ENCODE measurements at places on chromosomes 6 and 20.

- DNase-seq: no peak
Measured at GRCh38 chr20:19511931-19512330, 246.1 kb upstream of the RIN2 start.

DNA sequence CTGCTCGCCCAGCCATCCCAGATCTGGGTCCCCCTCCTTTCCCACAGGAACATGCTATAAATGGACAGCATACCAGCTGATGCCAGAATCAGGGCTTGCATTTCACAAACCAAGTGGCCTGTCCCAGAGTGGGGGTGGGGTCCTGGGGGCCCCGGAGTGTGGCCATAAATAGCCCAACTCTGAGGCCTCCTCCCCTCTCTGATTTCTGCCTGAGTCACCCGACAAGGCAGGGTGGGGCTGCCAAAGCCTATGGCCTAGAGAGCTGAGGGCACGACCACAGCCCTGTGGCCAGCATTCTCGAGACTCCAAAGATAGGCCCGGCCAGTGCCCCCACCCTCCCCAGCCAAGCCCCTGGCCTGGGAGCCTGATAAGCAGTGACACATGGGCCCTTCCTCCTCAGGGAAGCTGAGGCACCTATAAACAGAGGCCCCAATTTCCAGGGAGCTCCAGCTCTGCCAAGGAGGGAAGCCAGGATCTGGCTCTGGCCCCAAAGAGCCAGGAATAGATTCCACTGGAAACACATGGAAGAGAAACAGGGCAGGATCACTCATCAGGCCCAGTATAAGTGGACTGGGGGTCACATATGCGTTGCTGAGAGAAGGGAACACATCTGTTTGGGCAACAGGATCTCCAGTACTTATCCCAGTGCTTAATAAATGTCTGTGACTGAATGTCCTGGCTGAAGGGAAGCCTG is 20.3 kb downstream of the SNTA1 start:
- no peak for DNase-seq

DNA sequence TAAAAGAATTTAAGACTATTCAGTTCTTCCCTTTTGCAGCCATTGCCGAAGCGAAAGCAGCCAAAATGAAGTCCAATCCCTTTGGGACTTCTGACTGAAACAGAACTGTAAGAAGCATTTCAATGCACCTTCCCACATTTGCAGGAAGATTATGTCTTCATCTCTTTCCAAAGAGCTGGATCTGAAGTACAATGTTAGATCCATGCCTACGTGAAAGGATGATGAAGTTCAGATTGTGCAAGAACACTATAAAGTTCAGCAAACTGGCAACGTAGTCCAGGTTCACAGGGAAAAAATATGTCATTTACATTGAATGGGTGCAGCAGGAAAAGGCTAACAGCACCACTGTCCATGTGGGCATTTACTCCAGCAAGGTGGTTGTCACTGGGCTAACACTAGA is 6.0 kb upstream of the FILIP1 start:
- DNase-seq: no peak

GRCh38 chr20:16349523-16350260 is 223.6 kb downstream of the KIF16B start:
- DNase-seq: no peak

GRCh38 chr6:142938510-142938909 is 6.5 kb downstream of the HIVEP2 start:
- DNase-seq: no peak

DNA sequence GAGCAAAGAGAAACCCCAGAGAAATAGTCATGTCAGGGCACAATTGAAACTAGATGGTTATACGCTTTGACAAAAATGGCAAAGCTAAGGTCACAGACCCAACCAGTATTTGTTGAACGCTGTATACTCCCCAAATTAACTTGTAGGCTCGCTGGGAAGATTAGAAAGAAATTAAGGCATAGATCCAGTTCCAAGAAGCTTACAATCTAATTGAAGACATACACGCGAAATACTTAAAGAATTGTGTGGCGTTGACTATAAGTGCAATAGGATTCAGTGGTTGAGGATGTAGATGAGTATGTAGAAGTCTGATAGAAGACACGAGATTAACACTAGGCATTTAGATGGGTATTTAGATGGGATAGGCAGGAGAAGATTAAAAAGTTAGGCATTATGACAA is 525 bp downstream of the FAM229B start:
- DNase-seq: no peak

GRCh38 chr6:53679446-53679933 is 13.9 kb upstream of the KLHL31 start:
- no peak for DNase-seq

GRCh38 chr20:62609811-62610757 is 32.2 kb upstream of the SLCO4A1 start:
- no peak for DNase-seq

- DNase-seq: no peak
Measured at GRCh38 chr6:144653885-144654505, 368.9 kb downstream of the UTRN start.

- DNase-seq: no peak
Measured at GRCh38 chr6:85490516-85491248, 40.8 kb downstream of the NT5E start.

- DNase-seq: no peak
Measured at GRCh38 chr6:157755032-157755745, 67.9 kb upstream of the SNX9 start.

DNA sequence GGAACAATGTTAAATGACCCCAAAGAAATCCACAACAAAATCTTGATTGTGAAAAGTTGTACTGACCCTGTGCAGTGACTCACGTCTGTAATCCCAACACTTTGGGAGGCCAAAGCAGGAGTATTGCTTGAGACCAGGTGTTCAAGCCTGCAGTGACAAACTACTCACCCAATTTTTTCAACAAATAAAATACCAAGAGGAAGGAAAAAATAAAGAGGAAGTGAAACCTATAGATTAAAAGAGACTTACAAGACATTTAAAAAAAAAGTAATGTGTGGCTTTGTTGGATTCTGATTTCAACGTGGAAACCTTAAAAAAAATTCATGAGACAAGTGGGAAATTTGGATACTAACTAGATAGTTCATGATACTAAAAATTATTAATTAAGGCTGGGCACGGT is 31.9 kb downstream of the GINS1 start:
- no peak for DNase-seq

Data from stimulated activated CD4-positive, alpha-beta T cell treated with anti-CD3 and anti-CD28 coated beads, TNF-alpha, amount 100 ng/mL, for 48 hours (primary cell).